CD4-positive, alpha-beta memory T cell (primary cell): ENCODE measurements at places on chromosomes 1 and 21.

- DNase-seq, result no peak
Observed at GRCh38 chr1:17926906-17927305, 171.8 kb downstream of the ACTL8 start.

- no peak for DNase-seq
Observed at GRCh38 chr1:67853704-67854103, 20.4 kb upstream of the GNG12 start.

- DNase-seq, result no peak
Observed at GRCh38 chr1:21161842-21162241, 14.9 kb downstream of the EIF4G3 start.

- no peak for DNase-seq
Observed at GRCh38 chr1:224059897-224060427, 53.9 kb upstream of the FBXO28 start.

GRCh38 chr1:94946886-94947285 lies 20.0 kb upstream of the CNN3 start:
- DNase-seq, result no peak

DNA sequence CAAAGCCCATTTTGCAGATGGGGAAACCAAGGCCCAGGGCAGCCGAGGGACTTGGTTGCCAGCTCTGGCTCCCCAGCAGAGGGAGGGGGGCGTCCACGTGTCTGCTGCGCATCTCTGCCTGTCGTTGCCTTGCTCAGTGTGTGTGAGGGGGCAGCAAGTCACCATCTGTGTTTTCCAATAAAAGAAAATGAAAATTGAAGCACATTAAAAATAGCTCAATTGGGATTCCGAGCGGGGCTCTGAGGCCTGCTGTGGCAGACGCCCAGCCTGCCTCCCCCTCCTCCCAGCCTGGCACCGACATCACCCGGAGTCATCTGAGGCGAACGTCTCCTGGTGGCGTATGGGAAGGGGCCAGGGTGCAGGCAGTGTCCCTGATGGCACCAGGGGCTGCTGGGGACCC lies 51.2 kb downstream of the EPHB2 start:
- no peak for DNase-seq

GRCh38 chr1:6586404-6586816 lies 6.6 kb downstream of the ZBTB48 start:
- DNase-seq, result no peak

- DNase-seq, result peak; percentile 78
Observed at GRCh38 chr1:206507284-206508129, at the start of gene RASSF5. Gene RASSF5 (plus strand): TSS chr1:206507531. CDS start chr1:206507603, 72 bp downstream.

GRCh38 chr1:21546122-21546825 lies 37.1 kb downstream of the ALPL start:
- no peak for DNase-seq

GRCh38 chr21:36355868-36356267 lies 29.3 kb upstream of the CHAF1B start:
- DNase-seq, result no peak

GRCh38 chr1:108357802-108358201 lies 92.3 kb upstream of the NBPF6 start:
- DNase-seq, result no peak

GRCh38 chr21:43210454-43211071 lies 41.8 kb downstream of the CRYAA start:
- no peak for DNase-seq

DNA sequence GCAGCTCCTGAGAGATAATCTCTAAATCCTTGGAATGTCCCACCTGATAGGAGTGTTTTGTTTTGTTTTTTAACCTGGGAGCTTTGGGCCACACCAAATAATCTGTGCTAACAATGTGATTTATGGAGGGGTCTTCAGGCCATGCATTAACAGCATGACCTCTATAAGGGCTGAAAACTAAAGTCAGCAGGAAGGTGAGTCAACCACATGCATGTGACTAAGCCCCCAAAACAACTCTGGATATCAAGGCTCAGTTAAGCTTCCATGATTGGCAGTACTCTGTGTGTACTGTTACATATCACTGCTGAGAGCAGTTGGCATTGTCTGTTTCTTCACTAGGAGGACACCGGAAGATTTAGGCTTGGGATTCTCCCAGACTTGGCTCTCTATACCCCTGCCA lies 10.7 kb downstream of the AUNIP start:
- no peak for DNase-seq

DNA sequence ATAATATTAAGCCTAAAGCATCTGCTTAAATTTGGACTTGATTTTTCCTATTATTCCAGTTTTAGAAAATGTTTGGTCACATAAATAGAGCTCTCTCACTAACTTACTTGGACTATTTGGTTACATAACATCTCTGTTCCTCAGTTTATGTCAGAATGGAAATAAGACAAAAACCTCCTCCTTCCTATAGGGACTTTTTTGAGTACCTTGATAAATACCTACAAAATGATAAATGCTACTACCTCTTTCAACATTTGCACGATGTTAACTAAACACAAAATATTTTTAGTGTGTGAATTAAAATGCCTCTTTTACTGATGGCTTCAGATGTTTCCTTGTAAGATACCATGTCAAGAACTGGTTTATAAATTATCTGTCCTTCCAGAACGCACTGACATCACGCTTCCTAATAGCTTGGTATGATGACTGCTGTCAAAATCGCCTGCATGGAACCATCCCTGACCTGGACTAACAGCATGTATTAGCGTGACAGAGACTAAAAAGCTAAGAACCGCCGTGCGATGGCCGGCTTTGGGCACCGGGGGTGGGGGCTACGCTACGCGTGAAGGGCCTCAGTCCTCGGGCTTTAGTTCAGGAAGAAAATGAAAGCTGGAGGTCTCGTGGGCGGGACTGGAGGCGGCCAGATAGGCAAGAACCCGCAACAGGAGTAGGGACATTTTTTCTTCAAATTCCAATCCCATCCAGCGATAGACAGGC lies 133.2 kb upstream of the BARHL2 start:
- no peak for DNase-seq

DNA sequence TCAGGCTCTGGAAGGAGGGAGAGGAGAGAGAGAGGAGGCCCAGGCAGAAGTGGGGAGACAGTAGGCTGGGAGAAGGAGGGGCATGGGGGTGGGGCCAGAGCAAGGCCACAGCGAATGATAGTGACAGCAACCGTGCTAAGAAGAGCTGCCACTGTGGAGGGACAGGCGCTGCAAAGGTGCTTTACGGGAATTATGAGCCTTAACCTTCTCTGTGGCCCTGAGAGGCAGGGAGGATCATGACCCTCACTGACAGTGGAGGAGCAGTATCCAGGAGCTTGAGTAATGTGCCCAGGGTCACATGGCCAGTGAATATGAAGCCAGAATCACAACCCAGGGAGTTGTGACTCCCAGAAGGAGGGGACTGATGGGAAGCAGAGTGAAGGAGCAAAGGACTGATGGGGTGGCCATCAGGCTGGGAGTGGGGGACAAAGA lies 53.4 kb upstream of the RPL11 start:
- DNase-seq, result no peak

DNA sequence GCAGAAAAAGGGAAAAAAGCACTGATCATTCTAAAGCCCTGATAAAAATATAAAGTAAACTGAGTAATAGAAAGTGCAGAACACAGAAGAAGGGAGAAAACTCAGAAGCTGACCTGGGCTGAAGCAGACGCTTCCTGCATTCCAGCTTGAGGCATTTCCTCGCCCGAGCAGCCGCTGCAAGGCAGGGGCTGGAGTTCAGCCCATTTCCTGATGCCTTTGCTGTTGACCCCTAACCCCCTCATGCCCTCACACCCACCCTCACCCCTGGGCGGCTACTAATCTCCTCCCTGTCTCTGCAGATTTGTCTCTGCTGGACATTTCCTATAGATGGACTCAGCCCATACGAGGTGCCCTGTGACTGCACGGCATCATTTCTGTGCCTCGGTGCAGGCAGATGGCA lies 227.8 kb downstream of the NPHP4 start:
- DNase-seq, result no peak

DNA sequence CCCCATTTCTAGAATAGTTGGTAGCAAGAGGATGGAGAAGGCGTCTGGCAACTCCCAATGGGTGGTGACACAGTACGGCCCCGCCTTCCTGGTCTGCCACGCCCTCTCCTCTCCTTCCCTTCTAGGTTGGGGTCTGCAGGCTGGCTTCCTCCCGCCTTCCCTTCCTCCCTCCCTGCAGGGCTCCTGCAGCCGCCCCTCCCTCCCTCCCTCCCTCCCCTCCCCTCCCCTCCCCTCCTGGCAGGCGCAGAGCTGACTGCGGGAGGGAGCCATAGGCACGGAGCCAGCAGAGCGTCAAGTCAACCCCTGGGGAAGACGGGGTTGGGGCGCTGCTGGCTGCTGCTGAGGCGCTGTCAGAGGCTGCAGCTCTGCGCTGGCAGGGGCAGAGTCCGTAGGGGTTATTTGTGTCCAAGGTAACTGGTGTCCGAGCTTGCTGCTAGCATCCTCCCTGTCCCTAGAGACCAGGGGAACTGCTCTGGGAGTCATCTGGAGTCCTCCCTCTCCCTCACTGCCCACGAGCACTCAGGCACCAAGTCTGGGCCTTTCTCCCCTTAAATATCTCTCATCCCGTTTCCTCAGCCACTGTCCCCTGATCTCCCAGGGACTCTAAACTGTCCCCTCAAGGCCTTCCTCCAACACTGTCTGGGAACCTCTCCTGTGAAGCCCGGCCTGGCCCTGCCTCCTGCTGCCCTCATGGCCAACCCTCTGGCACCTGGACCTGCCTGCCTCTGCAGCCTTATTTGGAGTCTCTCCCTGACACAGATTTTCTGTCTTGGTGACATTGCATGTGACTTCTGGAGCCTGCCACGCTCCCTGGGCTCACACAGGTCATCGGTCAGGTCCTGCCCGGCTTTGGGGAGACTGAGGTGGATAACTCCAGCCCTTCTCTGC lies 57.4 kb upstream of the ACOT11 start:
- DNase-seq, result no peak

DNA sequence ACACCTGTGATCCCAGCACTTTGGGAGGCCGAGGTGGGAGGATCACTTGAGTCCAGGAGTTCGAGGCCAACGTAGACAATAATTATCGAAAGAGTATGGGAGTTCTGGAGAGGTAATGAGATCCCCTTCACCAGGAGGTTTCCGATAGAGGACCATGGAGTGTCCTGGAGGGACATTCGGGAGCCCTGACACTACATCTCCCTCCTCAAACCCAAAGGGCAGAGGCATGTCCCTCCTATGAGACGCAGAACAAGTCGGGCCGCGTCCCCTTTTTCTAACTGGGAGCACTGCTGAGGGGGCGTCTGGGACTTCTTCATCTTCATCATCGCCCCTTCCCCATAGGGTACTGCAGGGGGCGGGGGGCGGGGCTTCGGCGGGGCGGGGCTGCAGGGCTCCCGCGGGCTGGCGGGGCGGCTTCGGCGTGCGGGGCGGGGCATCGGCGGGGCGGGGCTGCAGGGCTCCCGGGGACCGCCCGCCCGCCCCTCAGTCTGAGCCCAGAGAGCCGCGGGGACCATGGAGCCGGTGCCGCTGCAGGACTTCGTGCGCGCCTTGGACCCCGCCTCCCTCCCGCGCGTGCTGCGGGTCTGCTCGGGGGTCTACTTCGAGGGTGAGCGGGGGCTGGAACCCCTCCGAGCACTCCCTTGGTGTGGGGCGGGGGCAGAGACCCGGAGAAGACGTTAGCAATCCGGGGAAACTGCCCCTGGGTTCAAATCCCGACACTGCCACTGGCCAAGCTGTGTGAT lies at the start of gene THEMIS2:
Gene THEMIS2 (plus strand): TSS at position 486 of the 743 bp plus-strand sequence. CDS start 28 bp downstream, at position 514.
- peak; percentile 68 for DNase-seq

DNA sequence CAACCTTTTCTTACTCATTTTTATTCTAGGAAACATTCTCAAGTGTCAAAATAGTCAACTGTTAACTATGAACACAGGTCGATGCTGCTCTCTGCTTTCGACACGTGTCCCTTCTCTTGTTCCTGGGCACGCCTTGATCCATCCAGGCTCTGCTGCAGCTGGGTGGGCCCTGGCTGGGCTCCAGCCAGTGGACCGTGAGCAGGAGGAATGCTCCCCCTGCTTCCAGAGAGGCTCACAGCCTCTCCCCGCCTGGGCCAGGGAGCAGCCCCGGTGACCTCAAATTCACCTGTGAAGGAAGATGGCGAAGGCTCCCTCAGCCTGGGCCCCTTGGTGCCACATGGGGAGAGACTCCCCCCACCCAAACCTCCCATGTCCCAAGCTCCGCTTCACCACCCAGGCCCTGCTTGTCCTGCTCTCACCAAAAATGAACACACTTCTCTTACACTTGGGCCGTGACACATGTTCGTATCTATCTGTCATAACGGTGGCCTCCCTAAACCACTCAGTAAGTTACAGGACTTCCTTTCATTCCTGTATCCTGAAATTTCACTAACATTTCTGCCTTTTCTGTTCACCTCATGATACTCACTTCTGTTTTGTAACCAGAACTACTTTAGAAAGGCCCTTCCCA lies 24.6 kb upstream of the ADARB1 start:
- DNase-seq, result no peak

DNA sequence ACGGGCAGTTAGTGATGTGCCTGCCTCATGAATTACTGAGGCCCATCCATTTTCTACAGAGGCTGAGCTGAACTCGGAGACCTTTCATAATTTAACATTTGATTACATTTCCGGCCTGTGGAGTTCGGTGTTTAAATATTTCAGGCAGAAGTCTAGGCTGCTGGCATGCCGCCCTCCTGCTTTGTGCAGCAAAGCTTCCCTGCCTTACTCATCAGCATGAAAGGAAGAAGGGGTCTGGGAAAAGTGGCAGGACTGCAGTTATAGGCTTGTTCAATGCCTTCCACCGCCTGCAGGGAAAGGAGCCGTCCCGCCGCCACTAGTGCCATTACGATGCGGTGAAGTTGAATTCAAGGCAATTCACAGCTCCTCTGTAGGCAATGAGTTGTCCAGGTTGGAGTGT lies 527.9 kb downstream of the NPHP4 start:
- DNase-seq, result no peak

- no peak for DNase-seq
Observed at GRCh38 chr1:101723415-101723814, 273.3 kb downstream of the OLFM3 start.

GRCh38 chr1:96038636-96039035 lies 682.9 kb upstream of the PTBP2 start:
- no peak for DNase-seq

DNA sequence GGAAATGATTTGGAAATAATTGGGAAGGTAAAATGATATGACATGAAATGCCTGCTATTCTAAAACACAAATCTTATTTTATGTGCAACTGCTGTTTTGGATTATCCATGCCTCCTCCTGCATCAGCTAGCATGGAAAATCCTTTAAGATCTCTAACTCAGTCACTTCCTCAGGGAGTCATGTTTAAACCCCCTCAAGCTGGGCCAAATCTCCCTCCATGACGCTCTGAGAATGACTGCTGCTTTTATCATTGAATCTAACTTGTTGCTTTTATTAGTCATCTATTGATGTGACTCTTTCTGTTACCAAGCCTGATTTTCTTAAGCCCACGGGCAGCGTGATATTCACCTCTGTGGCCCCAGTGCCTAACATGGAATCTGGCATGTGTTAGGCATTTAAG lies 324.8 kb downstream of the DISC1 start:
- DNase-seq, result no peak
